ENCODE measurements at places on chromosomes 2 and 18.

DNA sequence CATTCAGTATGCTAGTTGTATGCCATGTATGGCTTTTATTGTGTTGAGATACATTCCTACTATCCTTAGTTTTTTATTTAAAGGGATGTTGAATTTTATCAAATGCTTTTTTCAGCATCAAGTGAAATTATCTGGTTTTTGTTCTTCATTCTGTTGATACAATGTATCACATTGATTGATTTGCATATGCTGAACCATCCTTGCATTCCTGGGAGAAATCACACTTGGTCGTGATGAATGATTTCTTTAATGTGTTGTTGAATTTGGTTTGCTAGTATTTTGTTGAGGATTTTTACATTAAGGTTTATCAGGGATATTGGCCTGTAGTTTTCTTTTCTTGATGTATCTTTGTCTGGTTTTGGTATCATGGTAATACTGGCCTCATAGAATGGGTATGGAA lies 49.7 kb downstream of the CD28 start:
- no peak for DNase-seq

GRCh38 chr2:240441326-240441992 lies 6.0 kb downstream of the GPC1 start:
- no peak for DNase-seq

- DNase-seq, result no peak
Observed at GRCh38 chr2:16188261-16188890, 248.0 kb downstream of the MYCN start.

DNA sequence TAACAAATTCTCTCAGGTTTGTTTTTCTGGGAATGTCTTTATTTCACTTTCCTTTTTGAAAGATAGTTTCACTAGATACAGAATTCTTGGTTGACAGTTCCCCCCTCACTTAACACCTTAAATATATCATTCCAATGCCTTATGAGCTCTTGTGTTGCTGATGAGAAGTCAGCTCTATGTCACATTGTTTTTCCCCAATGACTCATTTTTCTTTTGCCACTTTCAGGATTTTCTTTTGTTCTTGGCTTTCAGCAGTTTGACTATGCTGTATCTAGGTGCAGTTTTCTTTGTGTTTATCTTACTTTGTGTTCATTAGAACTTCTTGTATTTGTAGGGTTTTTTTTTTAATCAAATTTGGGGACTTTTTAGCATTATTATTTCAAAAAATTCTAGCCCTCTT lies 5.6 kb upstream of the RALBP1 start:
- DNase-seq, result no peak

GRCh38 chr2:181985632-181986205 lies at the start of gene PPP1R1C:
Gene PPP1R1C, plus strand, starts transcription at chr2:181985853. Its CDS starts 258 bp downstream, at chr2:181986111.
- DNase-seq, result no peak

DNA sequence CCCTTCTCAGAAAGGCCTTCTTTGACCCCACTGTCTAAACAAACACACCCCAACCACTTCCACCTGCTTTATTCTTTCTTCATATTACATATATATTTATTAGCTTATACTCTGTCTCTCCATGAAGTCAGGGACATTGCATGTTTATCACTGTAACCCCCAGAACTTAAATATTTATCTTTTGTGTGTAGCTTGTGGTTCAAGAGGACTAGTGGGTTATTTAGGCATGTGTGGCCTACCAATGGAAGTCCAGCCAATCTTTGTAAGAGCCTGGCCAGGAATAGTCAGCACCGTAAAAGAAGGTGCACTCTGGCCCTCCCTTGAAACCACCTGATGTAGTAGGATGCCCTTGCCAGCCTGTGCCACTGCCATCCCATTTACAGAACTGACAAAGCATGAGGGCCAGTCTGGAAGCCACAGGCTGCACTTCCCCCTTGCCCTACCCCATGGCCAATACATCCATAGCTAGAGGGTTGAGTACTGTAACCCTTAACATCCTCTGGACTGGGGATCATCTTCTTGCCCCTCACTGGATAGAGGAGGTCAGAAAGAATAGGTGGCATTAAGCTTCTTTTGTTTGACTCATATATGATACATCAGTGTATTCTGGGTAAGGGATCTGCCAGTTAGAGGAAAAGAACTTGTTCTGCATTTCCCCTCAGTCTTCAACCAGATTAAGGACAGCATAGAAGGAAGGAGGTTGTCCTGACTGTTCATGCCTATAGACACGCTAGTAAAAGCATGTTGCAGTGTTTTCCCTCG lies 4.9 kb downstream of the NEMP2 start:
- no peak for DNase-seq

DNA sequence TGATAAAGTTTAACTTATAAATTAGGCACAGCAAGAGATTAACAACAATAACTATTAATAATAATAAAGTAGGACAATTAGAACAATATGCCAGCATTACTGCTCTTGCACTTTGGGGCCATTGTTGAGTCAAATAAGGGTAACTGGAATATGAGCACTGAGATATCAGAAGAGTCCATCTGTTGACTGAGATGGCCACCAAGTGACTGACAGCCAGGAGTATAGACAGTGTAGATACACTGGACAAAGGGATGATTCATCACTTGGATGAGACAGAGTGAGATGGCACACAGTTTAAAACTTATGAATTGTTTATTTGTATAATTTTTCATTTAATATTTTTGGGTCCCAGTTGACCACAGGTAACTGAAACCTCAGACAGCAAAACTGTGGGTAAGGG lies 20.0 kb downstream of the NAB1 start:
- DNase-seq, result no peak

- no peak for DNase-seq
Observed at GRCh38 chr18:63819786-63820185, 44.6 kb downstream of the SERPINB7 start.

- DNase-seq, result no peak
Observed at GRCh38 chr2:20224716-20225293, at the start of gene SDC1. Gene SDC1, minus strand, starts transcription at chr2:20225130. Its CDS starts 263 bp downstream, at chr2:20224867.

DNA sequence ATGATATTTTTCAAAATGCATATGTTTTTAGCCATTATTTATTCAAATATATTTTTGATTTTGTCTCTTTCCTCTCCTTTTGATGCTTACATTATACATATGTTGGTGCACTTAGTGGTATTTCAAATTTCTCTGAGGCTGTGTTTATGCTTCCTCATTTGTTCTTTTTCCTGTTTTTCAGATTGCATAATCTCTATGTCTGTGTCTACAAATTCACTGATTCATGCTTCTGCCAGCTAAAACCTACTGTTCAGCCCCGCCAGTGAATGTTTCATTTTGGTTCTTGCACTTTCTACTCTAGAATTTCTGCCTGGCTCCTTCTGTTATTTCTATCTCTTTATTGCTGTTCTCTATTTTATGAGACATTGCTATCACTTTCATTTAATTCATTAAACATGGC lies 951.7 kb upstream of the CNTNAP5 start:
- DNase-seq, result no peak

- no peak for DNase-seq
Observed at GRCh38 chr2:97703741-97704140, 9.6 kb upstream of the ZAP70 start.

DNA sequence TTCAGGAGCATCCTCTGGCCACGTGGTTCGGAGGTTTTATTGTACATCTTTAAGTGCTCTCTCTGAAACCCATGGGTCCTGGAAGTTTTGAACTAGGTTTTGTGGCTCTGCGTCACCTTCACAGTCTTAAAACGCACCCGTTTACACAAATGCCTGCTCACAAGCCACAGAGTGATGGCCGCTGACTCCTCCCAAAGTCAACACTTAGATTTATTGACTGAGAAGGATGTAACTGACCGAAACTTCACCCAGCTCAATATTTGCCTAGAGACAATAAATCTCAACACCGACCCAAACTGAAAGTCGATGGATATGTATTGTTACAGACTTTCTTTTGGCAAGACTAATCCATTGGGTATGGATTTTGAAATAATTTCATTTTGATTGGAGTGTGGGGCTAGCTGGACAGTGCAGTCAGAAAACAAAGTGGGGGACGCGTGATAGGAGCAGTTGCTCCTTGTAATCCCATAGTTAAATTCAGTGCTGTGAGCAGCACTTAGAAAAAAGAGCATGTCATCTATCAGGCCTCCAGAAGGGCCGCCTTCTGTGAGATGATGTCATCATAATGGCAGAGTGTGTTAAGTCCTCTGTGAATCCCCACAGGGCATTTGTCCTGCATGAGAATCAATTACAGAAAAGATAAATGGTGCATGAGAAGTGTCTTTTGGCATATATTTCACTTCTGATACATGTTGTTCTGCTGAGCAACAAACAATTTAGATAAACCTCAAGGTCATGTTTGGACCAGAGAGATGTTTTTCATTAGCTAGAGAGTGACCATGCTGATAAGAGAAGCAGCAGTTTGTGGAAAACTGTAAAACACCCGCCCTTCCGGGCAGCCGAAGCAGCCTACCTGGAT lies 183.7 kb downstream of the INO80D start:
- no peak for DNase-seq

GRCh38 chr2:68740400-68740914 lies 5.8 kb downstream of the ARHGAP25 start:
- DNase-seq, result no peak

GRCh38 chr18:34848695-34849094 lies 138.6 kb downstream of the DTNA start:
- DNase-seq, result no peak

GRCh38 chr2:207231967-207232366 lies 66.2 kb upstream of the KLF7 start:
- no peak for DNase-seq

DNA sequence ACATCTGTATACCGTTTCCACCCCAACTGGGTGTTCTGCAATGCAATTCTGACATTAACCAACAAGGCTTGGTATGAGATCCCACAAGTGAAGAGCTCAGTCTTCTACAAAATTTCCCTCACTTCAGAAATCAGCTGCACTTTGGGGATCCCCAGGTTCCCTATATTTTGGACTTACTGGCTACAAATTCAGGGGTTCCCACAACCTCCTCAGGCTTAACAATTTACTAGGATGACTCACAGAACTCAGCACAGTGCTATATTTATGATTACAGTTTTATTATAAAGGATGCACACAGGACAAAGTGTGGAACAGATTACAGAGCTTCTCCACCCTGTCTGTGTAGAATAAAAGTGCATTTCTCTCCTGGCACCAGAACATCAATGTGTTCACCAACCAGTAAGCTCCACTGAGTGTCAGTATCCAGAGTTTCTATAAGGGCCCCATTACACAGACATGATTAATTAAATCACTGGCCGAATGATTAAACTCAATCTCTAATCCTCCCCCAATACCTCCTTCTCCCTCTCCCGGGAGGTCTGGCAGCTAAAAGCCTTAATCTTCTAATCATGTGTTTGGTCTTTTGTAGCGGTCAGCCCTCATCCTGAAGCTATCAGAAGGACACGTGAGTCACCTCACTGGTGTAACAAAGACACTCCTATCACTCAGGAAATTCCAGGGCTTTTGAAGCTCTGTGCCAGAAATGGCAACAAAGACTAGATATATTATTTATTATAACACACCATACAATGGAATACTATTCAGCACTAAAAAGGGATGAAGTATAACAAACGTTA lies 84.6 kb downstream of the SLC66A3 start:
- no peak for DNase-seq

GRCh38 chr2:128271597-128271910 lies 47.1 kb downstream of the HS6ST1 start:
- DNase-seq, result no peak

GRCh38 chr2:30155202-30155601 lies 8.4 kb downstream of the YPEL5 start:
- DNase-seq, result no peak

DNA sequence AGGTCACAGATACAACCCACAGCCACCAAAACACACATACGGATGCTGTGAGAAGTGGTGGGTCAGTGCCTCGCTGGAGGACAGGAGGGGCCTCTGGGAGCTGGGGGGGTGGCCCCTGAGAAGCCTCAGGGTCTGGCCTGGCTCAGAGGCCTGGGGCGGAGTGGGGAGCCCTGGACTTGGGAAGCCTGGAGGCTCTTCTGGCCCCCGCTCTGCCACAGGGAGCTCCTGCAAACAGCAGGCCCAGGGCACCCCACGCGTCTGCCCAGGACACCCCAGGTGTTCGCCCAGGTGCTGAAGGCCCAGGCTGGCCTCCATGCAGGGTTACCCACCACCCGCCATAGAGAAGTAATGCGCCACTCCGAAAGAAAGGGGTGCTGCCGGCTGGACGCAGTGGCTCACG lies 25.9 kb downstream of the THAP4 start:
- DNase-seq, result no peak

GRCh38 chr2:159030674-159031380 lies 62.4 kb downstream of the TANC1 start:
- no peak for DNase-seq

DNA sequence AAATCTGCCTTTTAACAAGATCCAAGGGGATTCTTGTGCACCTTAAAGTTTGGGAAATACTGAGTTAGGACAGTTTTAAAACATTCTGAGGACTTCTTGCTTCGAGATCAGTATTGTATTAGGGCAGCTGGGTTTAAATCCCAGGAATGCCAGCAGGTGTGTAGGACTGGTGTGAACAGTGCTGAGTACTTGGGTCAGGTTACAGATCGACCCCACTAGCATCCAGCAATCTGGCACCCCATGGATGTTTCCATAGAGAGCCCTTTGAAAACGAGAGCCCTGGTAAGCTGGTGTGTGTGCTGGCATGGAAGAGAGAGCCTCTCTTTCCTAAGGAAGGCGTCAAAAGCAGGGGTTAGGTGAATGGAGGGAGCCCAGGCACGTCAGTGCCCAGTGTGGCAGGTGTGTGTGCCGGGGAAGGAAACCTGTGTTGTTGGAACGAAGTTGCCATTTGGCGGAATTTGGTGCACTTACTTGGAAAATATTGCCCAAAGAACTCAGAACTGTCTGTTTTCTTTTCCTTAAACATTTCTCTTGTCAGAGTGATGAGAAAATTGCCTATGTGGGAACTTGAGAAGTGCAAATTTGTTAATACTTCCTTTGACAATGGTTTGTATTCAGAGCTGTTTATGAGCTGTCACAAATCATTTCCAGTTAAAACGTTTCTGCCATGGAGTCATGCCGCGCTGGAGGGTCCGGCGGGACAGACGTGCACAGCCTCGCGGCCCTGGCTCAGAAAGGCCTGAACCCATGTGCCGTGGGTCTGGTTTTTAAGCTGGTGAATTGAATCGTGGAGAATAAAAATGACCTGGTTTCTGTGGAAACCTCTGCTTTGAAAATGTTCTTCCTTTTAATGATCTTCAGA lies 38.1 kb downstream of the LDLRAD4 start:
- no peak for DNase-seq

DNA sequence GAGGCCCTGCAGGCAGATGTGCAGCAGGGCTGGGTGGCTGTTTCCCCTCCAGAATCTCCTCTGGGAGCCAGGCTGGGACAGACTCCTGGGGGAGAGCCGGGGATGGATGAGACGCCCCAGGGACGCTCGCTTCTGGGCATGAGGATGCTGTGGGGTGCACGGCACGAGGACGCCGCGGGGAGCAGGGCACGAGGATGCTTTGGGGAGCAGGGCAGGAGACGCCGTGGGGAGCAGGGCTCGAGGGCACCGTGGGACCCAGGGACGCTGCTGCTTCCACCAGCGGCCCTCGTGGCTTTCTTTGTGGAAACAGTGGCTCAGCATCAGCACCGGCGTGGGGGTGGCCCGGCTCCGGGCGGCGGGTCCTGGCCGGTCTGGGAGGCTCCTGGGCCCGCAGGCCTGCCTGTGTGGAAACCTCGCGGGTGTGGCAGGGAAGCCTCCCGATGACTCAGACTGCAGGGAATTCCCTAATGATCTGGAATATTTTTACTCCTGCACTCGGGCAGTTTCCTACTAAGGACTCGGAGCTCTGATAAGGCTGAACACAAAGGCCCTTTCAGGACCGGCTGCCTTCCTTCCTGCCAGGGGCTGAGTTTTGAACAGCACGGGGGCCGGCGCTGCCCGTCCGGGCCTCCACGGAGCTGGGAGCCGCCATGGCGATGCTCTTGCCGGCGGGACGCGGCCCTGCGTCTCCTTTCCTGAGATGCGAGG lies 62.6 kb downstream of the NFATC1 start:
- no peak for DNase-seq

Measured in activated T-helper 1 cell treated with Interleukin-2 at 50 U/mL for 16 hours (primary cell).